ENCODE measurements at places on chromosomes 13 and 19.

- DNase-seq: no peak
These were observed 667.1 kb downstream of the PCDH17 start for GRCh38 chr13:58298556-58299135.

DNA sequence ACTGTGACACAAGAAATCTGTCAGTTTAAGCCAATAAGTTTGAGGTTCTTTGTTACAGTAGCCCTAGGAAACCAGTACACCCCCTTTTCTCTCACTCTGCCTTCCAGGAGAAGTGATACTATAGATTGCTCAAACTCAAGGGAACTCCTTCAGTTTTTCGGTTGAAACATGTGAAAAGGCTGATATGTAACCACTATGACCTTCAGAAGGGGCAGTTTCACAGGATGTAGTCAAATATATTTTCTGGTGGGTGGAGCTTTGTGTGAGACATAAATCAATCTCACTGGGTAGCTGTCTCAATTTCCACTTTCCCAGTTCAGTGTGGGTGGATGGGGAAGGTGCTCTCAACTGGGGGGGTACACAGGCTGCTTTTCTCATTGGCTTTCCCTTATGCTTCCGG is 41.7 kb downstream of the HTR2A start:
- no peak for DNase-seq

DNA sequence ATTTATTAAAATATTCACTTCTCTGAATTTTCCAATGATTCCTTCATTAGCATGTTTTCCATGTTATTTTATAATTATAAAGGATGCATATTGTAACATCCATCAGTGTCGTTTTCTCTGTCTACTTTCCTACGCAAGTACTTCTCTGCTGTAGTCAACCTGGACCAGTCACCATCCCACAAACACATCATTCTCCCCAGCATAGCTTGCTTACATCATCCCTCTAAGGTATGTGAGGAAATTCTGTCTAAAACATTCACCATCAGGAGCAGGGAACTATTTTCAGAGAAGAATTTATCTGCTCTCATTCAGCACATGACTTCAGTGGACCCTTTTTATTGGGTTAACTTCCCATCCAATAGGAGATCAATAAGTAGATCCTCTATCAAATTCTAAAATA is 806.1 kb upstream of the ARGLU1 start:
- DNase-seq: no peak

- DNase-seq: peak; percentile 51
These were observed 28.1 kb downstream of the LATS2 start for GRCh38 chr13:21033212-21033840.

GRCh38 chr13:79211377-79211776 is 194.7 kb downstream of the RBM26 start:
- no peak for DNase-seq

GRCh38 chr13:42266473-42266872 is 5.5 kb upstream of the AKAP11 start:
- peak; percentile 13 for DNase-seq

GRCh38 chr19:5123646-5124045 is 154.7 kb downstream of the KDM4B start:
- no peak for DNase-seq

DNA sequence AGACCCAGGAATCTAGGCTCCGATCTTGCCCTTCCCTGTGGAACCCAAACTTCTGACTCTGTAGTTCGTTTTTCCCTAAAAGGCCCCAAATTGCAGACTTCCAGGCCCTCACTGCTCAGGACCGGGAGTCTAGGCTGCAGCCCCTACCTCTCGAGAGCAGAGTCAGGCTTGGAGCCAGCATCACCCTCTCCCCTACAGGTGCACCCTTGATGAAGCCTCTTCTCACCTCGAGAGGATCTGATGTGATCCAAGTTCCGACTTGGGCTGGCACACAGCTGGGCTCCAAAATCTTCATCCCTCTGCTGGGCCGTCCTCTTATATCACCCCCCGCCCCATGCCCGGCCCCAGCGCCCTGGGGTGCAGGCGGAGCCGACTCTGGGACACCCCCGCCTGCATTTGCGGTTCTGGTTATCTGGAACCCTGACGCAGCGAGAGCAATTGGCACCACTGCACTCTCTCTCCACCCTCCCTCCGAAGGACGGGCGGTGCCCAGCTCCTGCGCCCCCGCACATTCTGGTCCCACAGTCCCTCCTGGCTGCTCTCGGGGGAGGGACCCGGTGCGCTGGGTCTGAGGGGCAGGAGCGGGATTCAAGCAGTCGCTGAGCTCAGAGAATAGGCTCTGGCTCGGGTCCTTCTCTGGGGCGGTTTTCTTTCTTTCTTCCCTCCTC is at the start of gene KLK7:
Gene KLK7, minus strand, starts transcription at position 293 of the 668 bp plus-strand sequence. CDS start 1,518 bp downstream, outside the sequence.
- DNase-seq: no peak

- DNase-seq: peak; percentile 48
These were observed 56.0 kb upstream of the DOCK9 start for GRCh38 chr13:99033814-99034213.

- DNase-seq: no peak
These were observed 646.3 kb upstream of the SLITRK1 start for GRCh38 chr13:84528408-84529070.

- no peak for DNase-seq
These were observed 95.1 kb downstream of the ATP11A start for GRCh38 chr13:112784811-112785482.

DNA sequence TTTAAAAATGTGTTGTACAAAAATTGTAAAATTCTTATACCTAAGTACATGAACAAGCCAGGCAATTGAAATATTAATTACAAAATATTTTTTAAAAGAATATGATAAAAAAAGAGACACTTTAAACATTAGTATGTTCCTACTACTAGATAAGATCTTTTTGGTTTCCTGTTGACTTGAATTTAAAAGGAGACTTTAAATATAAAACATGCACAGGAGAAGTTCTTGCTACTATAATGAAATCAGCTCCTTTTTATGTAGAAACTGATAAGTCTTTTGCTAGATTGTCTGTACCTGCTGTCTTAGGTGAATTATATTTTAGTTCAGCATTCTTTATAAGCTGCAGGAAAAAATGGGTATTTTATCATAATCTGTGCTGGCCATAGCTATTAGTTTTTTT is 140.2 kb downstream of the TNFSF13B start:
- no peak for DNase-seq

DNA sequence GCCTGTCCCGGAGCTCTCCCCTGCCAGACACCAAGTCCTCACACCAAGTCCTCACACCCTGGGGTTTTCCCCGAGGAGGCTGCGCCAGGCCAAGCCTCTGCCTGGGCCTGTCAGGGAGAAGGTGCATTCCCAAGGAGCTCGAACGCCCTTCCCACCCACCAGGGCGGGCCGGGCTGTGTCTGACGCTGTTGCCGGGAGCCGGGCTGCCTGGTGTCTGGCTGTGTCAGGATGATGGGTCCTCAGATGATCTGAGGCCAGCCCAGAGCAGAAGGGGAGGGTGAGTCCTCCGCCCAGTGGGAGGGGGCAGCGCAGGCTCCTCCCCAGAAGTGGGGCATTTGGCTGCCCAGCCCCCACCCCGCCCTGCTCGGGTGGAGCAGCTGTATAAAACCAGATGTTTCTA is 2.3 kb upstream of the HAS1 start:
- DNase-seq: peak; percentile 94

- DNase-seq: no peak
These were observed 4.8 kb downstream of the LILRB5 start for GRCh38 chr19:54252243-54252642.

- peak; percentile 24 for DNase-seq
These were observed 101.8 kb upstream of the MBNL2 start for GRCh38 chr13:97120346-97120745.

DNA sequence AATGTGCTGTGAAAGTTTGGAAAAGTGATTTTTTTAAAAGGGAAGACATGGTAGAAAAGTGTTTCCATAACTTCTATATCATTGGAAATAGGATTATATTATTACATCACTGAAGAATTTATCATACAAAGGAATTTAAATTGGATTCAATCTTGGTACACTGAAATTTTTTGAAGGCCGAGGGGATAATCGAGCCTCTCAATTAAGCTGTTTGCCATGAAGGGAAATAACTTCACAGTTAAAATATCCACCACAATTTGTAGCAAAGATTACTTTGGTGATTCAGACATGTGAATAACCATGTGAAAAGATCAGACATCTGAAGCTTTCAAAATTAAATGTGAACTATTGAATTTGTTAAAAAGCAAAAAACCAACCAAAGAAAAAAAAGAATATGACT is 215.3 kb downstream of the KLF5 start:
- peak; percentile 30 for DNase-seq

- DNase-seq: no peak
These were observed 8.4 kb upstream of the PTPRS start for GRCh38 chr19:5349041-5349440.

DNA sequence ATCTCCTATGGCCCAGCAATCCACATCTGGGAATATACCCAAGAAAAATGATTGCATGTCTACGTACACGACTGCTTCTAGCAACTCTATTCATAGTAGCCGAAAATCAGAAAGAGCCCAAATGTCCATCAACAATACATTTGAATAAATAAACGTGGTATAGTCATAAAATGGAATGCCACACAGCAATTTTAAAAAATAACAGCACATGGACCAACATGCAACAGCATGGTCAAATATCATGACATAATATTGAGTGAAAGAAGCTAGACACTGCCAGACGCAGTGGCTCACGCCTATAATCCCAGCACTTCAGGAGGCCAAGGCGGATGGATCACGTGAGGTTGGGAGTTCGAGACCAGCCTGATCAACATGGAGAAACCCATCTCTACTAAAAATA is 16.3 kb downstream of the TEX101 start:
- no peak for DNase-seq

DNA sequence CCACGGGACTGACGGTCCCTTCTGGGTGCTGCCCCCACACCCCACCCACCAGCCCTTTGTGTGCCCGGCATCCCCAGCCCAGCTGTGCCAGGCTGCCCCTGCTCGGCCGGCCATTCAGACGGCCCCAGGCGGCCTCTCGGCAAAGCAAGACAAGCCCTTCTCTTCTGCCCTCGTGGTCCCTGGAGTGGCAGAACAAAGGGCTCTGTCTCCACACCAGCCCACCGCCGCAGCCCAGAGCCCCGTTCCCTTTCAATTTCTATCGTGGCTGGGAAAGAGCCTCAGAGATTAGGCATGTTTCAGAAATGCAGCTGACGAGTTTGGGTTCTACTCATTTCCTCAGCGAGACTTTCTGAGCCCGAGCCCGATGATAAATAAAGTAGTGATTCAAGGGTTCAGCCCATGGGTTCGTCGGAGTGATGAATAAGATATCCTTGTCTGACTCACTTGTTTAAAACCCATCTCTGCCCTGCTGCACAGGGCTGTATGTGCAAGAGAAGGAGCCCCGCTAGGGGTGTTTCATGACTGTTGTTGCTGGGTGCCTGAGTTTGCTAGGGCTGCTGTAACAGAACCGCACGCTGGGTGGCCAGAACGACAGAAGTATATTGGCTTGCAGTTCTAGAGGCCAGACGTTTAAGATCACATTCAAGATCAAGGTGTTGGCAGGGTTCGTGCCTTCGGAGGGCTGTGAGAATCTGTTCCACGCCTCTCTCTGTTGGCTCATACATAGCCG is 4.3 kb downstream of the MYO9B start:
- DNase-seq: peak; percentile 92

- no peak for DNase-seq
These were observed 58.5 kb upstream of the ARGLU1 start for GRCh38 chr13:106626473-106626872.

- no peak for DNase-seq
These were observed 31.0 kb downstream of the FOXO1 start for GRCh38 chr13:40635315-40635995.

- DNase-seq: no peak
These were observed 93.7 kb downstream of the RBM26 start for GRCh38 chr13:79312340-79312855.

- DNase-seq: no peak
These were observed 14.3 kb downstream of the IER2 start for GRCh38 chr19:13164343-13165161.

- DNase-seq: no peak
These were observed 1877.7 kb upstream of the PRR20A start for GRCh38 chr13:55263045-55263444.

GRCh38 chr13:112902101-112902651 is 66.8 kb upstream of the MCF2L start:
- no peak for DNase-seq

- DNase-seq: no peak
These were observed 17.5 kb downstream of the TMEM255B start for GRCh38 chr13:113776231-113777125.

- no peak for DNase-seq
These were observed 9.4 kb downstream of the CELF5 start for GRCh38 chr19:3233831-3234230.

- DNase-seq: no peak
These were observed 716.2 kb upstream of the ARGLU1 start for GRCh38 chr13:107284173-107284572.

- no peak for DNase-seq
These were observed 42.8 kb downstream of the RNF6 start for GRCh38 chr13:26179344-26179743.

- DNase-seq: no peak
These were observed 7.4 kb downstream of the FZR1 start for GRCh38 chr19:3513229-3514140.

- no peak for DNase-seq
These were observed 106.2 kb downstream of the SLITRK5 start for GRCh38 chr13:87777387-87777786.

DNA sequence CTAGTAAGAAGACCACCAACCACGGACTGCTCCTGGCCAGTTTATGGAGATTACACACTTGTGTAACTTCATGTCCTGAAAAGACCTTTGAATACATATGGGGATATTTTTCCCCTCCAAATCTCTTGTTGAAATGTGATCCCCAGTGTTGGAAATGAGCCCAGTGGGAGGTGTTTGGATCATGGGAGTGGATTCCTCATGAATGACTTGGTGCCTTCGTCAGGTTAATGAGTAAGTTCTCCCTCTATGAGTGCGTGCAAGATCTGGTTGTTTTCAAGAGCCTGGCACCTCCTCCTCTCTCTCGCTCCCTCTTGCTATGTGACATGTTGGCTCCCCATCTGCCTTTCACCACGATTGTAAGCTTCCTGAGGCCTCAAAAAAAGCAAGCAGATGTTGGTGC is 769.0 kb upstream of the SLITRK1 start:
- no peak for DNase-seq

DNA sequence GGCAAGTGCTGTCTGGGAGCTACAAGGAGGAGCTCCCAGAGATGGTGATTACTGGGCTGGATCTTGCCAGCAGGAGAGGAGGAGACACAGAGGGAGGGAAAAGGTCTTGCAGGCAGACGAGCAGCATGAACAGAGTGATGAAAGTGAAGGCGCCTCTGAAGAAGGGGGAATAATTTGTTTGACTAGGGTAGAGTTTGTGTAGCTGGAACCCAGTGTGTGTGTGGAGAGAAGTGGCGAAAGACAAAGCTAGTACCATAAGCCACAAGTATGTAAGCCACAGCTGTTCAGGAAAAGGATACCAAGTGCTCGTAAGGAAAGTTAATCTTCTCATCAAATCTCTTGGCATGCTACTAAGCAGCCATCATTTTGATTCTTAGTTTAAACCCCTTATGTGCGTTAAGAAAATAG is 5.4 kb downstream of the FLT1 start:
- DNase-seq: peak; percentile 40
